ENCODE measurements at places on chromosomes 13 and 19. TPM values are rescaled to one million over a fixed set of nuclear protein-coding genes. Genes with fewer than 3 reads are reported as not detected.

DNA sequence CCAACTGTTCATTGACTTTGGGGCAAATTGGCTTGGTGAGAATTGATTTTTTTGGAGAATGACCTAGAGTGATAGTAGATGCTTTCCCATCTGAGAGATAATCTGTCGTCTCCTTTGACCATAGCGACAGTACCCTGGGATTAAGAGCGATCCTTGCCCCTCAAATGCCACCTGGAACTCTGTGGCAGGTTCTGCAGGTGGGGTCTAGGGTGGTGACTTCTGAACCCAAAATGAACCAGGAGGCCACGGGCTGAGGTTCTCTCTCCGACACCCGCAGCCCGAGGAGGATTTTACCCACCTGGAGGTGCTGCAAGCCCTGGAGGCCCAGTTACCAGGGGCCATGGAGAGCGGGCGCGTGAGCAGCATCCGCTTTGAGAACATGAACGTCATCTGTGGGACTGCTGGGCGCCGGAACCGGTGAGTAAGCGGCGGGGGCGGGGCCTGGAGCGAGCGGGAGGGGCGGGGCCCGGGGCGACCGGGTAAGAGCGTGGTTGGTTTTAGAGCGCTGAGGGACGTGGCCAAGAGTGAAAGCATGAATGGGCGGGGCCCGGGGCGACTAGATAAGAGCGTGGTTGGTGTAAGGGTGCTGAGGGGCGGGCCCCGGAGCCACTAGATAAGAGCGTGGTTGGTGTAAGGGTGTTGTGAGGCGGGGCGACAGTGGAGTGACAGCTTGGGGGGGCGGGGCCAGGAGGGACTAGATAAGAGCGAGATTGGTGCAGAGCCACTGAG lies 8.6 kb downstream of the C19orf81 start:
- peak; percentile 97 for DNase-seq

GRCh38 chr13:79986890-79987289 lies 354.0 kb downstream of the SPRY2 start:
- DNase-seq, result no peak

- no peak for DNase-seq
Measured at GRCh38 chr13:73162912-73163911, 104.4 kb downstream of the KLF5 start.

OR10H1 gene
- polyA plus RNA-seq, result 0.08 TPM

DNA sequence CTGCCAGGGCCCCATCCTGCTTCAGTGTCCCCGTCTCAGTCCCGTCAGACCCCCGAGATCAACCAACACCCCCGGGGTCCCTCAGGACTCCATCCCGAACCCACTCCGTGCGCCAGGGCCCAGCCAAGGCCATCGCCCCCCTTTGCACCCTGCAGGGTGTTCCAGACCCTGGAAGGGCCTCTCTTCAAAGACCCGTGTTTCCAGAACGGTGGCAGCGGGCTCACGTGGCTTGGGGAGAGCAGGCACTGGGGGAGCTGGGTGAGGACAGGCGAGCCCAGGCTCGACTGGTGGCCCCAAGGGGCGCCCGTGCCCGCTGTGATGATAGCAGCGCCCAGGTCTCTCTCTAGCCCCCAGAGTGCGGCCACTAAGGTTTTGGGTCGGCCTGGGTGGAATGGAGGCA lies 1.4 kb downstream of the KASH5 start:
- no peak for DNase-seq

- no peak for DNase-seq
Measured at GRCh38 chr13:47233734-47234133, 336.9 kb upstream of the HTR2A start.

DNA sequence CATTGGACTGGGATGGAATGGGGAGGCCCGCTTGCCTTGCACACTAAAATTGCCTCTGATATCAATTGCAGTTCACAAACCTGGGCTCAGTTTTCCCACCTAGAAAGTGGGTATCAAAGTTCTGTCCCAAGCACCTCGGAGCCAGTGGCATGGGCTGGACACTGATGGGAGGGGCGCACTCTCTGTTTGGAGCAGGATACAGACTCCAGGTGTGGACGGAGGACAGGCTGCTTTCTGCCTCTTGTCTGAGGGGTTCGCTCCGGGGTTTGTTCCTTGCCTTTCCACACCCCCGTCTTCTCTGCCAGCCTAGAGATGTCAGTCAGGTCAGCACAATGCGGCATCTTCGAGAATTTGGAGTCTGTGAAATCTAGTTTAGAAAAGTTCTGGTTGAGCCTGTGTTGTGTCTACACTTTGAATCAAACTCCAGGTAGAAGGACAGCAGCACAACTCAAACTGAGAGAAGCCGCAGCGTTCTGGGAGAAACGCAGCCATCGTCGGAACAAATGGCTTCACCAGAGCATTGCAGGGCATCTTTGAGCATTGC lies 141.9 kb downstream of the TEX29 start:
- no peak for DNase-seq

GRCh38 chr19:11577451-11578257 lies at the start of gene ACP5:
Gene ACP5, minus strand, starts transcription at chr19:11577645. Its CDS starts 328 bp downstream, at chr19:11577317.
- no peak for DNase-seq

GRCh38 chr19:34017024-34017423 lies 155.3 kb upstream of the LSM14A start:
- no peak for DNase-seq

DNA sequence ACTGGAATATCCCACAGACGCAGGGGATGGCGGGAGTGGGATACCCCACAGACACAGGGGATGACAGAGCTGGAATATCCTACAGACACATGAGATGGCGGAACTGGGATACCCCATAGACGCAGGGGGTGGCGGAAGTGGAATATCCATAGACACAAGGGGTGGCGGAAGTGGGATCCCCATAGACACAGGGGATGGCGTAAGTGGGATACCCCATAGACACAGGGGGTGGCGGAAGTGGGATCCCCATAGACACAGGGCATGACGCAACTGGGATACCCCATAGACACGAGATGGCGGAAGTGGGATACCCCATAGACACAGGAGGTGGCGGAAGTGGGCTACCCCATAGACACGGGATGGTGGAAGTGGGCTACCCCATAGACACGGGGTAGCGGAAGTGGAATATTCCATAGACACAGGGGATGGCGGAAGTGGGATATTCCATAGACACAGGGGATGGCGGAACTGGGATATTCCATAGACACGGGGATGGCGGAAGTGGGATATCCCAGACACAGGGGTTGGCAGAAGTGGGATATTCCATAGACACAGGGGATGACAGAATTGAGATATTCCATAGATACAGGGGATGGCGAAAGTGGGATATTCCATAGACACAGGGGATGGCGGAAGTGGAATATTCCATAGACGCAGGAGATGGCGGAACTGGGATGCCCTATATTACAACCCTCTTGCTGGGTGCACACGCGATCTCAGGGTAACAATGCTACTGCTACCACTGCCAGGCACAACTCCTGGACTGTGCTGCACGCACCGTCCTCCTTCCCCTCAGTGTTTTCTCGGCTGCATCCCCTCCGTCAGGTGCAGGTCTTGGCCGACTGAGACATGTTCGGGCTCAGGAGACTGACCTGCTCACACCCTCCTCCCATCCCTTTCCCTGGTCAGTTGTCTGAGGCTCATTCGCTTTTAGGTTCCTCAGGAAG lies 28.1 kb downstream of the ZNF787 start:
- no peak for DNase-seq

DNA sequence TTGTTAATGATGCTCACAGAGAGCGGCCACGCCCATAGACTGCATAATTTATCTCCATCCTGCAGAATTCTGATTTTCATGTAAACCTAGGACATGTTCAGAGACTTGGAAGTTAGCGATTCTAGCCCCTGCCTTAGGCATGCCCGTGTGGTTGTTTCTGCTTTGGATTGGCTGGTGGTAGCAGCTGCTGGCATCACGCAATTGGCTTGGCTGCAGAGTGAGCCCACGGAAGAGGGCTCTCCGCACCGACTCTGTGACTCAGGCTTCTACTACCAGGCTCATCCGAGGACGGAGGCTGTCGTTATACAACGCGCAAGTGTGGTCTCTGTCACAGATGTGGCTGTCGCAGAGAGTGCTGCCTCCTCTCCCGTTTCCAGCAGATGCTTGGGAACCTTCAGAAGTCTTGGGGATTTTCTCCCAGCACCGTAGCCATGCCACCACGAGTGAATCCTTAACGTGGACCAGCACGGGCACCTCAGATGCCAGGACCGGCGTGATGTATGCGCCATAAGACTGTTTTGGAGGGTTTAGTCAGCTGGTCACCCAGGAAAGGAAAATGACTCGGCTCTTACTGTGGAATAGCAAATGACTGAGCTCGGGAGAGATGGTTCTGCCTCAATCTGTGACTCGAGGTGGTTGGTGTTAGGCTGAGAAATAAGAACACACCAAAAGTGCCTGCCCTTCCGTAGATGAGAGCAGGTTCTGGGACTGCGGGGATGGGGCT lies 61.0 kb upstream of the F7 start:
- no peak for DNase-seq

DNA sequence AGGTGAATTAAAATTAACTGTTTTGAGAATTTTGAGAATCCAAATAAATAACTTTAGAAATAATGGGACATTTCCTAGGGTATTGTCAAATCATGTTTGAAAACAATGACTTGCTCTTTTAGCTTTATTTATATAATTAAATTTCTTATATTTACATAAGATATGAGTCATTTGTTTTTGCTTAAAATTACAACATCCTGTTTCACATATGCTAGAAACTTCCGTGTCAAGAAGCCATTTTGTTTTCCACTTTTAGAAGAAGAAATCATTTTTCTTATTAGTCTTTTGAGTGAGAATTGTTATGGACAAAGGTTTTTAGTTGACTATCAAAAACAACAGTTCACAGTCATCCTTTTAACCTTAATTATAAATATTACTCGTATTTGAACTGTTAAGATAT lies 48.2 kb downstream of the DPY19L3 start:
- DNase-seq, result no peak

DNA sequence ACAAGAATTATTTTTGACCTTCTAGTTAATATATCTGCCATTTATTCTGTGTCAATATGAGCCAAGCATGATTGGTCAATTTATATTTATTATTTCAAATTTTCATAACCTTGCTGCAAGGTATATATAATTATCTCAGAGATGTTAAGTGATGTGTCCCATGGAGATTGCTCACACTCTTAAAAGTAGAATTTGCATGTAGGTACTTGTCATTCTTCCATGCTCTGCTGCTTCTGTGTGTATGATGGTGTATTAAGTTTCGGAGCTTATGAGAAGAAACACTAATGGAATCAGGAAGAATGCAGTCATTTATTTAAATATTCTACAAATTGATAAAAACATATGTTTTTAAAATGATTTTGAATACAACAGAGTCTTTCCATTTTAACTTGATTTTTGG lies 586.8 kb upstream of the MIR17HG start:
- DNase-seq, result no peak

DNA sequence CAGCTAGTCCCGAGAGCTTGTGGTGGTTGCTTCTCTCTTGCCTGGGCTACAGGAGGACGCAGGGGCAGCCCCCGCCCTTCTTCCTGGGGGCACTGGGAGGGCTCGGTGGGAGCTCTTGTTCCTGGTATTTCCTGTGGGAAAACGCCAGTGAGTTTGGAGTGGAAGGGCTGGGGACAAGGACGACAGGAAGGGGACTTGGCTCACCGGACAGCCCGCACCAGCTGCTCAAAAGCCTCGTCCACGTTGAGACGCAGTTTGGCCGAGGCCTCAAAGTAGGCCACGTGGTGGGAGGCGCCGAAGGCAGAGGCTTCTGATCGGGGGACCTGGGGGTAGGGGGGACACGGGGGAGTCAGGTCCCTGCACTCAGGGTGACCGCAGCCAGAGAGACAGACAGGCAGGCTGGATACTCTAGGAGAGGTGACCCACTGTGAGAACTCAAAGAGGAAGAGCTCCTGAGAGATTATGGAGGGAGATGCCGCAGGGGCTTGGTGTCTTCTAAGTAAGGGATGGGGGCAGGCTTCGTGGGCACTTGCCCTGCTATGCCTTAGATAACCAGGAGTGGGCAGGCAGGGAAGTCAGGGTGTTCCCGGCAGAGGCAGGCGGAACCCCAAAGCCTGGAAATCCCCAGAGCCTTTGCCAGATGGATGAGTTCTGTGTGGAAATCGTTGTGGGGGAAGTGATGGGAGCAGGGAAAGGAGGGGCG lies 4.3 kb downstream of the RRAS start:
- DNase-seq, result no peak

CATSPERD gene
- not detected for polyA plus RNA-seq

USHBP1 gene
- polyA plus RNA-seq, result 7.1 TPM

SF3A2 gene
- 93.5 TPM for polyA plus RNA-seq

- DNase-seq, result no peak
Measured at GRCh38 chr19:48962029-48962848, 2.9 kb upstream of the FTL start.

FBL gene
- 288 TPM for polyA plus RNA-seq

- DNase-seq, result no peak
Measured at GRCh38 chr13:50866817-50867636, 23.5 kb upstream of the DLEU7 start.

DNA sequence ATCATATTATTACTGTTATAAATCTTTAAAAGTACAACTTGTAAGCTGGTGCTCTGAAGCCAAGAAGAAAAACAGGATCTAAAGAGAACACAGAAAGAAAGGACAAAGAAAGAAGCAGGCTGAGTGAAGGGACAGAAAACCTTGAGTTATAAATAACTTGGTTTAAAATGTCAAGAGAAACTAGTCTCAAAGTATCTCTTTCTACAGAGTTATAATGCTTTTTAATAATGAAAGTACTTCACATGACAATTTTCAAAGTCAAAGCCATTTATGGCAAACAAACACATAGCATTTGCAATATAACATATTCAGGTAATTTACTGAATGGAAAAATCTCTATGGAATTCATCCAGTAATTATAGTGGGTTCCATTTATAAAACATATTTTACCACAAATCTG lies 33.4 kb downstream of the CAB39L start:
- DNase-seq, result no peak

GRCh38 chr13:67650471-67650870 lies 420.3 kb upstream of the PCDH9 start:
- DNase-seq, result no peak

RFPL4AL1 gene
- not detected for polyA plus RNA-seq

- DNase-seq, result no peak
Measured at GRCh38 chr19:35292421-35293362, 731 bp downstream of the MAG start.
